ENCODE measurements at places on chromosomes 6 and 20.

DNA sequence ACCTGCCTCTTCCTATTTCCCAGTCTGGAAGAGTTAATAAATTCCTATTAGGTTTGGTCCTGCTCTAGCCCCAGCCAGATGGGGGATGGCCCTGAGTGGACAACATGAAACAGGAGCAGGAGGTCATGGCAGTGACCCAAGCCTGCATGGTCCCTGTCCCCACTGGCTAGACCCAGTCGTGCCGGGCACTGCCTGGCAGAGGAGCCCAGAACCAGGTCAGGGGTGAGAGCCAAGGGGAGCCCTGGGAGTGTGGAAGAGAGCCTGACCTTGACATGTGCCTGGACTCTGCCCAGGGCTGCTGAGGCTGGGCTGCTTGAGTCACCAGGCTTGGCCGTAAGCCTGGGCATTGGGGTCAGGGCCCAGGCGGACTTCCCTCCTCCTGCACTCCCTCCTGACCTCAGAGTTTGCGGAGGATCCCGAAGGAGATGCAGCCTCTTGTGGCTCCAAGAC is 3.6 kb downstream of the AVP start:
- DNase-seq: no peak

DNA sequence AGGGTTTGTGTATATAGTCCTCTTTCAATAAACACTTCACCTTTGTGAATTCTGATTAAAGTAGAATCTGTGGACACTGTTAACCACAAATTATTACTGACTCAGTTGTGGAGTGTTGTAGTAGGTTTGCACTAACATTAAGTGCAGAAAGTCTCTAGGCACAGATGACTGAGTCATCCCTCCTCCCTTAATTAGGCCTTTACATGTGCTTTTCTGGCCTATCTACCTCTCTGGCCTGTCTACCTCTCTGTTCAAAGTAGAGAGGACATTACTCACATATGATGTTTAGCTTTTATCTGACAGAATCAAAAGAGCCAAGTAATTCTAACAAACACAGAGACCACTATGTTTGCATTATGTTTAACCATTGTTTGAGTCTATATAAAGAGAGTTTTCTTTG is 783.0 kb downstream of the TENT5A start:
- no peak for DNase-seq

- no peak for DNase-seq
These were observed 136.8 kb upstream of the BTBD3 start for GRCh38 chr20:11780765-11781369.

GRCh38 chr20:53565254-53565653 is 28.4 kb downstream of the ZNF217 start:
- no peak for DNase-seq
